ENCODE measurements at places on chromosomes 11 and 22.
A peak's percentile ranks its signal among the peaks of the same experiment; 100 is the strongest.

DNA sequence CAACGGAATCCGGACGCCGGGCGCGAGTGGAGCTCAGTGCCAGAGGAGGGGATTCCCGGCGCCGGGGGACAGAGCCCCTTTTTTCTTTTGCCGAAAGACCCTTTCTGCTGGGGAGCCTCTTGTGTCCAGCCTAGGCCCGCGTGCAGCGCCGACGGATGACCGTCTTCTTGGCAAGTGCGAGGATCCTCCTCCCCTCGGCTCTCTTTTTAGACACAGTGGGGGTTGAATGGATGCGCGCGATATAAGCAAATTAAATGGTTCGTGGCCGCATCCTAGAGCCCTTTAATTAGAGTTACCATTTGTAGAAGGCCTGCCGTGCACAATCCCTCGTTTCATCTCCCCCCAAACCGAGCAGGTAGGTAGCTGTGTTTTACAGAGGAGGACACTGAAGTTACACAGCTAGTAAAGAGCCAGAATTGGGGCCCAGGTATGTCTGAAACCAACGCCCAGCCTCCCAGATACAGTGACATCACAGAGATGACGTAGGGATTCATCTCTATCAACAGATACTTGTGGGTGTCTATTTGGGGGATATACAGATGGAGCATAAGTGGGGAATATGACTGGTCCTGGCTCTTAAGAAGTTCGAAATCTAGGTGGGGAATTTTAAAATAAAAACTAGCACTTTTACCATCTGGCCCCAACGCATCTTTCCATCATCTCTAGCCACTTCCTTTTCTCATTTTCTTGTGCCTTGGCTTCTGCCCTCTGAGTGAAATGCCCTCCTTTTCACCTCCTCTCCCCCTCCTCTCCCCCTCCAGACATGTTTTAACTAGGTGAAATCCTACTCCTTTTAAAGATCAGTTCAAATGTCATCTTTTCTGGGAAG lies 875 bp downstream of the TCP11L1 start:
- peak; percentile 47 for DNase-seq

DNA sequence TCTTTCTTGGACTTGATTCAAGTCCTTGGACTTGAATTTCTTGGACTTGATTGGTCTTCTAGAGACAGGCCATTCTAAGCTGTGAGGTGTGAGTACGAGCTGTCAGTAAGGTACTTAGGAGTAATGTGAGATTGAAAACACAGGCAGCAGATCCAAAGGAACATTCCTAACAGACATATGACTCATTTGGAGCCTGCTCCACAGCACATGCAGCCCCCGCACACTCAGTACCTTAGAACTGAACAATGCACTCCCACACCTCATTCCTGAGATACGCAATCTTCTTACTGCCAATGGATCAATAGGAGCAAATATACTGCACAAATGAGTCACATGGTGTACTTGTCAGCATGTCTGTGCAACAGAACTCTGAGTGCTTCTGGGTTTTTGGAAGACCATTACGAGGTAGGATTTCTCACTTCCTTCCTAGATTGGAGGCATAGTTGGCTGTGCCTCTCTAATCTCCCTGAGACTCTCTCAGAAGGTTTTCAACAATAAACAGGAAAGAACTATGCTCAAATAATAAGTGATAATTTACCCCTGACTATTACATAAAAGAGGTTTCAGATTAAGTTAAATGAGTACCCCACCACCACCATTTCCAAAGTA lies 243.1 kb downstream of the KCNA4 start:
- DNase-seq, result peak; percentile 88

DNA sequence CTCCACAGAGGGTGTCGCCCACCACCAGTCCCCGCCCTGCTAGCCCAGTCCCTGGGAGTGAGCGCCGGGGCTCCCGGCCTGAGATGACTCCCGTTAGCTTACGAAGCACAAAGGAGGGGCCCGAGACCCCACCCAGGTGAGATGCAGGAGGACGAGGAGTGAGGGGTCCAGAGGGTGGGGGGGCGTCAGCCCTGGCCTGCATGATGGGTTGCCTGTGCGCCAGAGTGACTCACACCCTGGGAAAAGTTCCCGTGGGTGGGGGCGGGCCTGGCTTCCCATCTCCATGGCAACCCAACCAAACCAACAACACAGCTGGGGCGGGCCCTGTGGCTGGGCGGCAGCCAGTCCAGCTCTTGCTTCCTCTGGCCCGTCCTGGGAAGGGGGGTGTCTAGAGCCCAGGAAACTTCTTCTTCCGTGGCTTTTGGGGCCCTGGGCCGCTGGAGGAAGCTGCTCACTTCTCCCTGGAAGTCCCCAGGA lies 4.5 kb downstream of the GAS2L1 start:
- peak; percentile 99 for DNase-seq

DNA sequence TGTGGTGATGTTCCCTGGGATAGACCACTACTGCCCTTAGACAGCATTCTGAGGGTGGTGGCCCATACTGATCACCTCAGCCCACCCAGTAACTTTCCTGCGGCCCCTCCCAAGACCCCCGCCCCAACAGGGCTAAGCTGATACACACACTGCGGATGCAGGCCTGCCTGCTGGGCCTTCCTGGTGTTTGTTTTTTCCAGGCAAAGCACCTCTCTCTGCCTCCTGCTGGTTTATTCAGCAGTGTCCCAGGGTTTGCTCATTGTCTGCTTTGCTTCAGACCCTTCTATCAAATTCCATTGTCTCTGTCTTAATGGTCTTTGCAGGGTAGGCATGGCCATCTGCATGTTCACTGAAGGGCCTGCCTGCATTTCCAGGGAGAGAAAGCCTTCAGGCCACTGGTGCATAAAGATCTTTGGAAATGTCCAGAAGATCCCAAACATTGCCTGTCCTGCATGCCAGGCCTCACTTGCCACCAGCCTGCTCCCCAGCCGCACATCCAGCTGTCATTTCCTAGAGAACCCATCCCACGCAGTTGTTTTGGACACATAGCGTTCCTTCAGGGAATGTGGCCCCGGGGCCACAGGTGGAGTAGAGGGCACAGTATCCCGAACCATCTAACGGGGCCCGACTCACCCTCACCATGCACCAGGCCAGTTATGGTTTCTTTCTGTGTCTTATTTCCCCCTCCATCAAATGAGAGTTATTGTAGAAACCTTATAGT lies 50.2 kb downstream of the BCR start:
- DNase-seq, result no peak

DNA sequence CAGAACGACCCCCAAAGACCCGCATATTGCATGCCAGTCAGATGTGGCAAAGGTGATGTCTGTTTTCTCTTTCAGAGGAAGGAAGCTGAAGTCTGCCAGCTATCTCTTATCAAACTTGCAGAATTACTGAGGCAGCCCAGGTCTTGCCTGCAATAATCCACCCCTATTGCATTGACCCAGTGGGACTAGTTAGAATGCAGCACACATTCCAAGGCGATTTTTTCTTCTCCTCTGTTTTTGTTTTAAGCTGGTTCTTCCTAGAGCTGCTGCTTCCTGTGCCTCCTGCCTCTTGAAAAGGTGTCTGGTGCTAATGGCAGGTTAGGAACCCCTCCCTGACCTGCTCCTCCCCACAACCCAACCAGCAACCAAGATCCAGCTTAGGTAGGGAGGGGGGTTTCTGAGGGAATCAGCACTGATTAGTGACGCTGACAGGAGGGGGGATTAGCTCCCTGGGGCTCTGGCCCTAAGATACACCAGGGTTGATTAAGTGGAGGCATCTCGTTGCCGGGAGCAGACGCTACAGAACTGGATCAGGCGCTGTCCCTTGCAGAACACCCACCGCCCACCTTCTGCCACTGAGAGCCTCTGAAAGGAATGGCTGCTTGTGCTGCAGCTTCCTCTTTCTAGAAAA lies 2.8 kb downstream of the NTM start:
- DNase-seq, result no peak

GRCh38 chr11:117828611-117829368 lies 4.2 kb upstream of the FXYD2 start:
- peak; percentile 51 for DNase-seq

DNA sequence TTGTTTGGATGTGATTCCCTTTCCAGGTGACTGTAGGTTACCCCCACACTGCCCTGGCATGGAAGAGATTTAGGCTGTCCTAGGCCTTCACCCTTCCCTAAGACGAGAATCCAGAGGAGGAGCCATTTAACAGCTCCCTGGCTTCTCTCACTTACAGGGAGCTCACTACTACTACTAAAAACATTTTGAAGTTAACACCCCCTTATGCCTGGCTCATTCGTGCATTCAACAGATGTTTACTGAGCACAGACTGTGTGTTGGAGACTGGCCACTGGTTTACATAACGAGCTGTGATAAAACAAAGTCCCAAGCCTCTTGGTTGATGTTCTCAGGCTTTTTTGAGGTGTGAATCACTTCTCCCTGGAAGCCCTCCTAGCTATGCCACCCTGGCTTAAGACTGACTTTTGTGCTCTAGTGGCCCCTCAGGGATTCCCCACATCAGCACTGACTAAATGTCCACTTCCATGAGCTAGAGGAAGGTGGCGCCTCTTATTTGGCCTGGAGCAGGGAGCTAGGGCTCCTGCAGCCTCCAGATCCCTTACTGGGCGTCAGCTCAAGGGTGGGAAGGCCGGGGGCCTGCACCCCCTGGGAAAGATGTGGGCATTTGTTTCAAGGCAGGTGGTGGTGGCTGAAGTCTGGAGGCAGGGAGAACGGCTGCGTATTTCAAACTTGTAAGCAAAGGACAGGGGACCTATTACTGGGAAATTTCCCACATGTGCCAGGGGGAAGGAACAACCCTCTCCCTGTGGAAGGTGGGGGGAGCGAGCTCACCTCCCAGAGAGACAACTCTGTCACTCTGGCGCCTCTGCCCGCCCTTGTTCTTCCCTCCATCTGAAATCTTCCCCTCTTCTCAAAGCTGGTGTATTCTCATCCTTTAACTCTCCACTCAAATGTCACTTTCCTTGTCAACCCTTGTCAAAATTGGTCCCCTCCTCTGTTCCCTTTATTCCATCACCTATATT lies 19.4 kb upstream of the MALAT1 start:
- peak; percentile 99 for DNase-seq

GRCh38 chr11:72821920-72822799 lies 7.9 kb downstream of the ATG16L2 start:
- peak; percentile 82 for DNase-seq

DNA sequence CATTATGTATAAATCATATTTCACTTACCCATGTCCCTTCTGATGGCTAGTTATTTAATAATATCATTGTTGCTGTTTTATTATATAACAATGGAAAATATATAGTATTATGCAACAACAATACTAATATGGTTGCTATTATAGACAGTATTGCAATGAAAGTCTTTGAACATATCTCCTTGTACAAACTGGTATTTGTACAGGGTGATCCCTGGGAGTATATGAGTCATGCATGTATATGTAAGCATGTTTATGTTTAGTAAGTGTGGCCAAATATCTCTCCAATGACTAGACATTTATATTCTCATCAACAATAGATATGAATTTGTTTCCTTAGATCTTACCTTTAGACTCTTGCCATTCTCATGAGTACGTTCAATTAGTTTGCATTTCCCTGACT lies 55.9 kb downstream of the KCNC1 start:
- peak; percentile 82 for DNase-seq
